ENCODE measurements at places on chromosomes 3 and 15.

DNA sequence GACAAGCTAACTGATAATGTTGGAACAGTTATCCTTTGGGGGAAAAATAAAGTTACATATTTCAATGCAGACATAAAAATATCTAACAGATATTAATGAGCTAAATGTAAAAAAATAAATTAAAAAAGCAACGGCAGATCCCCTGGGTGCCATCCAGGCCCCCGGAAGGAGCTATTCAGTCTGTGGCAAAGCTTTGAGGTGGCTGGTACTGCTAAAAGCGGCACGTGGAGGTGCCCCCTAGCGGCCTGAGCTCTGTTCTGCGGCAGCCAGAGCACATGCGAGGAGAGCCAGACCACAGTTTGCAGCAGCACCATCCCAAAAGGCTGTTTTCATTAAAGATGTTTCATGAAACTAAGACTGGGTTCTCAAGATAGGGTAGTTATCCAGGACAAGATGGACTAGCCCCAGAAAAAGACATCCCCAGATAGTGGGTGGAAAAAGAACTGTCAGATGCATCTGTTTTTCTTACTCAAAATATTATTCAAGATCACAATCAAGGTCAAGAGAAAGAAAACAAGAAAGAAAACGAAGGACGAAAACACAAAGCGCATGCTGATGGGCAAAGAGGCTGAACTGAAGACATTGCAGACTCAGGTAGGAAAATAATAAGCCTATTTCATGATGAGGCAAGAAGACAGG, 18.7 kb downstream of the AP3S2 start:
- DNase-seq, result no peak

- no peak for DNase-seq
These were observed 56.5 kb downstream of the KY start for GRCh38 chr3:134594331-134594741.

- no peak for DNase-seq
These were observed 13.6 kb upstream of the TATDN2 start for GRCh38 chr3:10234526-10235230.

GRCh38 chr3:126715432-126715831, 11.4 kb downstream of the CHCHD6 start:
- DNase-seq, result no peak

DNA sequence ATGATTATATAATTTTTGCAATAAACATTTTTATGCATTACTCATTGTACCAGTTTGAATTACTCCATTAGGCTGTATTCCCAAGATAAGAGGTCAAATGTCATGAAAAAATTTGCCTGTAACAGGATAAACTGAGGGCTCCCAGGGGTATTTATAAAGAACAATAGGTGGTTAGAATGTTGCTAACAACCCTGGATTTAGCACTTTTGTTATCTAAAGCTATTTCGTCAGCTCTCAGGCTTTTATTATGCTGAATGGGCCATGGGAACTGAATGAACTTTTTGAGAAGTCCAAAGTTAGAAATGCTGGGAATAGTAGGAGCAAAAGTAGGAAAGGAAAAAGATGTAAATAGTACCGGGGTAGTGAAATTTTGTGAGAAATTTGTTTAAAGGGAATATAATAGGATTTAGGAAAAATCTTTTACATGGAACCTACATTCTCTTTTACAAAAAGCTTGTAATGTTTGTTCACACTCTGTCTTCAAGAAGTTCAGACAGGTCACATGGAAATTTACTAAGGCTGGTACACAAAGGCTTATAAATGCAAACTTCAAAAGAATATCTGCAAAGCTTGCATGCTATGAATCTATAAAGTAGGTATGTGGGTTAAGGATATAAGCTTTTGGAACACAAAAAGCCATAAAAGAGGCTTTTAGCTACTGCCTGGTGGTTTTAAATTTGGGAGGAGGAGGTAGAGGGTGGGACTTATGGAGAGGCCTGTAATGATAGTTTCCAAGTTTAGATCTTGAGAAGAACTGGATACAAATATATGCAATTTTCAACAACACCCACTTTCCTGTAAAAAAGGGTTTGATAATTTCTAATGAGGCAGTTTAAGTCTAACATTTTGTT, 445.8 kb upstream of the NAALADL2 start:
- DNase-seq, result no peak

DNA sequence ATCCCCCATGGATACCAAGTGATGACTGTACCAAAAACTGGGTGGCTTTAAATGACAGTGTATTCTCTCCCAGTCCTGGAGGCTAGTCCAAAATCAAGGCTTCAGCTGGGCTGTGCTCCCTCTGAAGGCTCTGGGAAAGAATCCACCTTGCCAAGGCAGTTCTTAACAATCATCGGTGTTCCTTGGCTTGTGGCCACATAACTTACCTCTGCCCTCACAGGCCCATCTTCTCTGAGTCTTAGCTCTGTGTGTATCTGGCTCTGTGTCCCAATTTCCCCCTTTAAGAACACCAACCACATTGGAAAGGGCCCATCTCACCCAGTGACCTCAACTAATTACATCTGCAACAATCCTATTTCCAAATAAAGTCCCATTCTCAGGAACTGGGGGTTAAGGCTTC, 503.0 kb upstream of the PROK2 start:
- DNase-seq, result no peak

DNA sequence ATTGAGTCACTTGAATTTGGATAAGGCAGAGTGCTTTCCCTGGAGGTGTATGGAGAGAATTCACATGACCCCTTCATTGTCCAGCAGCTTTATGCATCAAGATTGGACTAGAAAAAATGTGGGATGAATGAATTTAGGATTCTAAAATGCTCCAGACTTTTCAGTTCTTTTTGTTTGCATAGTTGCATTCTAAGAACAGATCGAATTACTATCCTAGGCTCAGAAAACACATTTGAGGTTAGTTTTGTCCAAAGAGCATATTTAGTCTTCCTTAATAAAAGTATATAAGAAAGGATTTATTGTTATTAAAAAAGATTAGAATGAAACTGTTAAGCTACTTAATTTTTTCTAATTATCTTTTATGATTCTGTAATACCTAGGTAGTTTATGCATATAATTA, 127.4 kb downstream of the UBE2E2 start:
- DNase-seq, result no peak

GRCh38 chr3:172051310-172051956, 12.1 kb downstream of the FNDC3B start:
- no peak for DNase-seq

GRCh38 chr3:184800349-184800930, 11.5 kb upstream of the VPS8 start:
- no peak for DNase-seq

- DNase-seq, result no peak
These were observed 18.0 kb upstream of the ANKDD1A start for GRCh38 chr15:64893481-64894394.

DNA sequence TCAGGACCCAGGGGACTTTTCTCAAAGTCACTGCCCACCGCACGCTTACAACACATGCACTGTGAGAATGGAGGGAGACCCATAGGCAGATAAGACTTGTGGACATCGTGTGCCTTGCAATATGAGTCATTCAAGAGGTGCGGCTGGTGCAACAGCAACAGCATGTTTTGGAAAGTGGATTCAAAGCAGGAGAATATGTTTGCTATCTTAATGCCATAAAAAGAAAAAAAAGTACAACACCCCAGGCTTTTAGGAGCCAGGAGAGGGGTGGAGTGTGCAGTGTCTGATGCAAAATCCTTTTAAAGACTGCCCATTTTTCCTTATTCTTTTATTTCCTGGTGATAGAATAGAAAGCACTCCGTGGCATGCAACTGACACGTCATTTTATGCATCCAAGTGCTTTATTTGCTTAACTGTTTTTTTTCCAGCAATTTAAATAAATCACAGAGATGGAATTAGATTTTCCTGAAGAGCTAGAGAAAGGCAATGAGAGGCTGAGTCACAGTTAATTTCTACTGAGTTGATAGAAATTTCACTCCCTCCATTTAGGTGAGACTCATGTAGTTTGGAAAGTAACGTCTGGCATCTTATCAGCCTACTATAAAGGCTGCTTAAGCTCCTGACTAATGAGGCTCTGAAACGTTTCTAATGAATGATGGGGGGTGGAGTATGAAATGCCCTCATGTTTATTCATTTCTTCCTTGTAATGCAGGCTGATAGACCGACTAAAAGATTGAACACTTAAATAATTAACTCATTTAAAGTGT, 96.4 kb downstream of the NSUN3 start:
- DNase-seq, result no peak

GRCh38 chr3:61331929-61332552, 80.8 kb upstream of the FHIT start:
- no peak for DNase-seq

All from NCI-H1105 (cell line).